ENCODE measurements at places on chromosomes 16 and 17.
A peak's percentile ranks its signal among the peaks of the same experiment; 100 is the strongest.

- DNase-seq = no peak
These were observed 720 bp upstream of the BCKDK start for GRCh38 chr16:31107465-31107867.

- DNase-seq = no peak
These were observed 133.9 kb downstream of the SOCS1 start for GRCh38 chr16:11121914-11122692.

DNA sequence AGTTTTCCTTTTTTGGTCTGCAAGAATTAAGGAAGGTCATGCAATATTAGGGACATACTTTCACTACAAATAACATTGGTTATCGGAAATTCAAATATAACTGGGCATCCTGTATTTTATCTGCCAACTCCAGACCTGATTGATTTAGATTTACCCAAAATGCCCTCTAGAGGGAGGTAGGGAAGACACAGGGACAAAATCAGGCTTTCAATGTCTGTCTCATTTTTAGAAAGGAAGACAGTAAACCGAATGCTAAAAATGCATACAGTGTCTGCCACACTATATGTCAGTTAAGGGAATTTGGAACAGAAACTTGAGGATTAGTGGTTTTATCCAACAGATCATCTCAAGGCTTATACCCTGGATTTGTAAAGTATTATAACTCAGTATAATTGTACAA lies 161.7 kb upstream of the SOX9 start:
- peak; percentile 74 for DNase-seq

GRCh38 chr17:55663400-55663799 lies 59.3 kb downstream of the TMEM100 start:
- no peak for DNase-seq

DNA sequence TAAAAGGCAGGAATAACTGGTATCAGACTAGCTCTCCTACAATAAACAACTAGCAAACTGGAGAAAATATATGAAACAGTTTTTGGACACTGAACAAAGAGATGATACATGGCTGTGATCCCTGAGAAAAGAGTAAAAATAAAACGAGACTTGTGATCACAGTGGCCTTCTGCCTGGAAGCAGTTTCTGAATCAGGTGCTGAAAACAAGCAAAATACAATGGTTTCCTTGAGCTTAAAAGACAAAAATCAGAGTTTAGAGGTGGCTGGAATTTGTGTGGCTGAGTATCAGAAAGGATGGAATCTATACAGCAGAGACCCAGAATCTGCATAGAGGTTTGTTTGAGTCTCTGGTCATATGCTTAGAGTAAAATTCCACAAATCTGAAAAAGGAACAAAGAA lies 242.5 kb upstream of the SOX9 start:
- no peak for DNase-seq

DNA sequence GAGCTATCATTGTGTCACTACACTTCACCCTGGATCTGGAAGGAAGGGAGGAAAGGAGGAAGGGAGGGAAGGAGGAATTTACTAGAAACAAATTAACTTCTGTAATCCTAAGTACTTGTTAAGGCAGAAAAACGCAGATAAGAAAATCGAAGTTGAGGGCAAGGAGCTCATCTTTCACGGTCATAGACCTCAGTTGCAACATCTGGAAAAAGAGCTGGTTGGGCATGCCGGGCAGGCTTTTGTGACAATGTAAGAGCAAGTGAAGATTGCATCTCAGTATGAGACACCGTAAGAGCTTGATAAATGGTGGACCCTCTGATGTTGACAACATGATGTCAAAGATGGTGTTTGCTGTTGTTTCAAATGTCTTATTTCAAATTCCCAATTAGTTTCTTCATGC lies 721.5 kb downstream of the MAF start:
- DNase-seq = no peak
